Renal cortex interstitium (tissue), 15 donors: ENCODE measurements at places on chromosomes 12 and 14. TPM values are rescaled to one million over a fixed set of nuclear protein-coding genes. Genes with fewer than 3 reads are reported as not detected.
A peak's percentile ranks its signal among the peaks of the same experiment; 100 is the strongest.

GRCh38 chr14:89912667-89913211 lies 41.8 kb downstream of the EFCAB11 start:
- peak; percentile 62 for DNase-seq

- no peak for DNase-seq
Measured at GRCh38 chr14:33381717-33382116, 443.0 kb downstream of the NPAS3 start.

DNA sequence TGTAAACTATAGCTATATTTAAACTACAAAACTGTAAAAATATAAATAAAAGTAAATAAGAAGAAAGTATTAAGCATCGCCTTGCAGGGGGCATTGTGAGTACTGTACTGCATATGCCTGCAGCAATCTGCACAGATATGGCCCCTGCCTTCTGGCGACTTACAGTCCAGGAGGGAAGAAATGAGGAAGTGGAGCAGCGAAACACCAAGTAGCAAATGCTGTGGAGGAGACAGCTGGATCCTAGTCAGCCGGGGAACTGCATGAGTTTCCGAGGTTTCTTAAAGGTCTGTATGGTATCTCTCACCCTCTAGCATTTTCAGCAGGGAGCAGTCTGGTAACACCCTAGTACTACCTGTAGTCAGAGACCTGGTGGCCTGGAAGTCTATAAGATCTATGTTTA lies 256.9 kb downstream of the CACNA1C start:
- no peak for DNase-seq

DNA sequence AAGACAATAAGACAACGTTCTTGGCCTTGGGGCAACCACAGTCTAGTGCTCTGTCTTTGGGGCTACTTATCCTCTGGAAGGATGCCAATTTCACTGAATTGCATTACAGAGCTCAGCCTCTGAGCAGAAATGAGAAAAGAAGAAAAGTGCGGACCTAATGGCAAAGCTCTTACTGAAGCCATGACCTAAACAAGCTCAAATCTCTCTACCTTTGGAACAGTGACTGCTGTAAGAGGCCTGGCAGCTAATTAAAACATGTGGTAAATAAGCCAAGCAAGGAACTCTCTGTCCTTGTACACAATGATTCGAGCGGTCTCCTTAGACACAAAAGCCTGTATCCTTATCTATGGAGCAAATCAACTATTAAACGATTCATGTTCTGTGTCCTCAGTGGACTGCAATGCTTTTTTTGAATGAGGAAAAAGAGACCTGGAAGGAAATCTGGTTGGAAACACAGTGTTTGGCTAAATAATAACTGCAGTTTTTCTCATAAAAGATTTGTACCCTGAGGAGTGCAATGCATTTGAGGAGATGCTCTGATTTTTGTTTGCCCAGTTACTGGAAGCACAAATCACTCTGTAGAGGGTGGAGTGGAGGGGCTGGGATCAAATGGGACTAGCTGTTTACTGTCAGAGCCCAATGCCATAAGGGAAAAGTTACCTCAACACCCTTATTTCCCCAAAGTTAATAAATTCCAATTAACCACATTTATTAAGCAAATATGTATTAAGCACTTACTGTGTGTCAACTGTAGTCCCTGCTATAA lies 113.9 kb downstream of the NDUFA12 start:
- DNase-seq, result no peak

GRCh38 chr14:100240668-100241032 lies 1.7 kb downstream of the YY1 start:
- no peak for DNase-seq

DNA sequence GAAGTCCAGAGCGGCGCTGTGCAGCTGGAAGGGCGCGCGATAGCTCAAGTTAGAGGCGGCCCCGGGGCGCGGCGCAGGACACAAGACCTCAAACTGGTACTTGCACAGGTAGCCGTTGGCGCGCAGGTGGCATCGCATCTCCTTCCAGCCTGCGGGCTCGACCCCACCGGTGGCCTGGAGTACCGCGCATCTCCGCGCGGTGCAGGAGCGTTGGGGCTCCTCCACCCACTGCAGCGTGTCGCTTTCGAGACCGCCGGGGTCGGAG lies 553 bp downstream of the CLEC14A start:
- DNase-seq, result peak; percentile 19

GRCh38 chr14:31465111-31465510 lies 7.8 kb upstream of the DTD2 start:
- DNase-seq, result no peak

- no peak for DNase-seq
Measured at GRCh38 chr12:92412856-92413255, 267.2 kb upstream of the BTG1 start.

DNA sequence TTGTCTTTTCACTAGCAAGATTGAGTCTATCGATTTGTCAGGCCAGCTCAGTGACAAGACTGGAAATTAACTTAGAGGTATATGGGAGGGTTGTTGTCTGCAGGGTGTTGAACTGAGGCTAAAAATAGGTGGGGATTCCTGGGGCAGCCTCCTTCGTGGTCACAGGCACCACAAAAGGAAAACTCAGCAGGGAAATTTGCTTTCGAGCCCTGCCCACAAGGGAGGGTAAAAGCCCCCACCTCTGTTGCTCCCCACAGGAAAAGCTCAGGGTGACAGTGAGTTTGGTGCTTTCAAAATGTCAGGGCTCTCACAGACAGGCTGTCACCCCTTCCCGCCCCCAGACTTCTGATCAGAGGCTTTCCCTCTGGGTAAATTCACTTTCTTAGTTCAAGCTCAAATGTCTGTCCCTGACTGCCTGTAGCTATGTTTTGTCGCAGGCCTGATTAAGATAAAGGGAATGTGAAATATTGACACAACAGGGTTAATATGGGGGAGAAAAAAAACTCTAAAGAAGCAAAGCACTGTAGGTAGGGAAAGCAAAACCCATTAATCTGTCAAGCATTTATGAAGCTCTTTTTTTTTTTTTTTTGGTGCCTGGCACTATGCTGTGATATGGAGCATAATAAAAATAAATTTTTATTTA lies 11.7 kb upstream of the NFKBIA start:
- no peak for DNase-seq

DNA sequence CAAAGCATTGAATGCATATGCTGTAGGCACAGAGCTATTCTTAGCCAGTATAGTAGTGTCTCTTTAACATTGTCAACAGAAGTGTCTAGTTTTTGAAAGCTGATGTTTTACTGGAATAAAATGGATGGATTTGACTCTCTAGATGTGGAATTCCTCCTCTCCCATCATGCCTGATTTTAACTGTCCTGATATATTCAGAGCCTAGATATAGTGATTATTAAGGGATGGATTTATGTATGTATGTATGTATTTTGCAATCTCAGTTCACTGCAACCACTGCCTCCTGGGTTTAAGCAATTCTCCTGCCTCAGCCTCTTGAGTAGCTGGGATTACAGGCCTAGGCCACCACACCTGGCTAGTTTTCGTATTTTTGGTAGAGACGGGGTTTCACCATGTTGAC lies 144.8 kb upstream of the NAV3 start:
- DNase-seq, result no peak

- no peak for DNase-seq
Measured at GRCh38 chr12:59151243-59151642, 230.9 kb upstream of the LRIG3 start.

- no peak for DNase-seq
Measured at GRCh38 chr14:44989497-44990440, 27.8 kb downstream of the TOGARAM1 start.

DNA sequence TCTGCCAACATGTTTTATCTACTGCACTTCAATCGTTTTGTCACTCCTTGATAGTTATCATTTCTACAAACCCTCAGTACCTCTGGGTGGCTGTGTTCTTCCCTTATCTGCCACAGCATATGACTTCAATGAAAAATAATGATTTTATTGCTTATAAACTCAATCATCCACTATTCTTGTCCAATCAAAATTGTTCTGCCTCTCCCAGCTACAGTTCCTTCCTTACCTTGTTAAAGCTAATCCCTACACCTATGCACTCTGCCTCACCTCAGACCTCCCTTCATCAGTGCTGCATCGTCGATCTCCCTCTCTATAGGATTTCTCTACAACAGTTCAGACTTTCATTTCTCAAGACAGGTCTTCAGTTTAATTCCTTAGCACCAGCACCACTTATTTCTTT lies 58.8 kb downstream of the ERGIC2 start:
- DNase-seq, result no peak

GRCh38 chr12:128603573-128604115 lies 220.1 kb downstream of the SLC15A4 start:
- no peak for DNase-seq

GRCh38 chr14:96198430-96199130 lies 6.1 kb upstream of the BDKRB2 start:
- DNase-seq, result no peak

- no peak for DNase-seq
Measured at GRCh38 chr12:31845613-31846322, 113.4 kb upstream of the RESF1 start.

- DNase-seq, result no peak
Measured at GRCh38 chr12:114879354-114879753, 195.4 kb upstream of the TBX3 start.

DNA sequence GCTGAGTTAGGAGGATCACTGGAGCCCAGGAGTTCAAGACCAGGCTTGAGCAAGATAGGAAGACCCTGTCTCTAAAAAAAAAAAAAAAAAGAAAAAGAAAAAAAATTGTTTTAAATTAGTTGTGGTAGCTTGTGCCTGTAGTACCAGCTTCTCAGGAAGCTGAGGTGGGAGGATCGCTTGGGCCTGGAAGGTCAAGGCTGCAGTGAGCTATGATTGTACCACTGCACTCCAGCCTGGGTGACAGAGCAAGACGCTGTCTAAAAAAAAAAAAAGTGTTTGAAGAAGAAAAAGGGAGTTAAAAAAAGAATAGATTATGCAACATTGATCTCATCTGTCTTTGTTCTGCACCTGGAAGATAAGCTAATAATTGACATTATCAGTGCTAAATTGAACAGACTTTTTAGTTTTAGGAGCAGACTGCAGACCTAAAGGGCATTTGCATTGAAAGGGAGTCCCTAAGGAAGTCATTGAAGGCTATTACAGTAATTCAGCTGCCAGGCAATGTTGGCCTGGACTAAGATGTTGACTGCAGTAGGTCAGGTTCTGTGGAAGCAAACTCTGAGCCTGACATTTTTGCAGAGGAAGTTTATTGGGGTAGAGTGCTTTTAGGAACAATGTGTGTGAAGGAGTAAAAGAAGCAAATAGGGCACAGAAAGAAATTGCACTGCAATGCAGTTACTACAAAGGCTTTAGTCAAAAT lies 215.8 kb downstream of the PCNX1 start:
- no peak for DNase-seq

DNA sequence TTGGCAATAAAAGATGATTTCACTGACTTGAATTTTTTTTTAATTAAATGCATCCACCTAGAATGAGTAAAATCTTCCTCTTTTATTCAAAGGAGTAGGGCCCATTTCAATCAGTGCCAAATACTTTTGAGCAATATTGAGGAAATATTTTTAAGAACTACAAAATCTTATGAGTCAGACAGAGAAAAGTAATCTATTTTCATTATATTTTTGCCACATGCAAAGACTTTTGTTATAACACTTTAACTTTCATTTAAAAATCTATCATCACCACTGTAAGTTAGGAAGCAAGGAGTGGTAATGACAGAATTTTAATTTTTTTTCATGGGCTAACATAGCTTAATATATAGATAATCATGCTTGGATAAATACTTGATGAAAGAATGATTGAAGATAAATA lies 345.2 kb upstream of the KITLG start:
- no peak for DNase-seq

GRCh38 chr12:76462668-76463224 lies 96.8 kb downstream of the OSBPL8 start:
- no peak for DNase-seq

- no peak for DNase-seq
Measured at GRCh38 chr14:95875831-95876760, 536 bp upstream of the TUNAR start.

GRCh38 chr12:67354966-67355365 lies 85.8 kb downstream of the CAND1 start:
- no peak for DNase-seq

DNA sequence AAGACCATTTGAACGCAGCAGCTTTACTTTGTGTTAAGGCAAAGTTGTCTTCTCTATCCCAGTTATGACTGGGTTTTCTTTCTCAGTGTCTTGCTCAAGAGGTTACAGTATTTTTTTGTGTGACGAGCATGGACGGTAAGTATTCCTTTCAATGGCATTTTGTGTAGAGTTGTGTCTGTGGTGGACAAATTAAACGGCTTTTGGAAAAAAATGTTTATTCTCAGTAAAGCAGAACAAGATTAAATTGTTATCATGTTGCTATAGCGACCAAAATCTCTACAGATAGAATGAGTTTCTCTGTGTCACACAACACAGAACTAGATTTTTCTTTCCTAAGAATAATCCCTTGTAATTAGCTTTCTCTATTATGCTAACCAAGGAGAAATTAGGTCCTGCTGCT lies 417.1 kb downstream of the AEBP2 start:
- DNase-seq, result no peak

- DNase-seq, result no peak
Measured at GRCh38 chr12:28936221-28936620, 212.9 kb upstream of the FAR2 start.

DNA sequence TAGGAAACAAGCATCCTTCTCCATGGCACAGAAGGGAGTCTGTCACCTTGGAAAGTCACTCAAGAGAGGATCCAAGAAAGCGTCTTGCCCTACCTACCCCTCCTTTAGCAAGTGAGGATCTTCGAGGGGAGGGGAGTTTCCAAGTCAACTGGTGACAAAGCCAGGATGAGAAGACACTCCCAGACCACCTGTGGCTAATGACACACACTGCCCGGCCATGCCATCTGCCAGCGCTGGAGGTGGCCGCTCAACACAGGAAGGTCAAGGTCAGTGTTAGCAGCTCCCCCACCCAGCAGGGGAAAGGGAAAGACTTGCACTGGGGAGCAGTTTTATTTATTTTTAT lies 41.3 kb downstream of the ELK3 start:
- no peak for DNase-seq

The ACVRL1 gene
- 31.1 TPM for polyA plus RNA-seq

The DTX1 gene
- 15.2 TPM for polyA plus RNA-seq

The HOXC12 gene
- polyA plus RNA-seq, result not detected

The TMEM229B gene
- polyA plus RNA-seq, result 2.2 TPM

The EGLN3 gene
- 18.7 TPM for polyA plus RNA-seq

The SLC25A47 gene
- not detected for polyA plus RNA-seq

The TESPA1 gene
- polyA plus RNA-seq, result 0.50 TPM

The SIX6 gene
- 0.05 TPM for polyA plus RNA-seq

The TSHR gene
- polyA plus RNA-seq, result 0.45 TPM

The UTP20 gene
- polyA plus RNA-seq, result 18.1 TPM

The RIMBP2 gene
- 26.5 TPM for polyA plus RNA-seq
